ENCODE measurements at places on chromosomes 4 and X. TPM values are rescaled to one million over a fixed set of nuclear protein-coding genes. Genes with fewer than 3 reads are reported as not detected.

CCDC110 gene
- 0.52 TPM for total RNA-seq

USP27X gene
- 2.1 TPM for total RNA-seq

HTRA3 gene
- total RNA-seq: 20.9 TPM

MAGEE2 gene
- not detected for total RNA-seq

RHOXF1 gene
- total RNA-seq: not detected

TMEM156 gene
- total RNA-seq: under 0.01 TPM

RIPPLY1 gene
- not detected for total RNA-seq

SORBS2 gene
- total RNA-seq: 14.1 TPM

YY2 gene
- total RNA-seq: 1.6 TPM

TMEM271 gene
- total RNA-seq: not detected

CSN2 gene
- not detected for total RNA-seq

GEMIN8 gene
- total RNA-seq: 13.0 TPM

SUPT20HL1 gene
- not detected for total RNA-seq

EDA gene
- total RNA-seq: 11.0 TPM

MAOA gene
- 1.6 TPM for total RNA-seq

ERAS gene
- total RNA-seq: not detected

EREG gene
- not detected for total RNA-seq

RUFY3 gene
- total RNA-seq: 60.0 TPM

NRK gene
- 134 TPM for total RNA-seq
